ENCODE measurements at places on chromosomes 3 and 15.

GRCh38 chr15:55619783-55620182 lies 31.6 kb upstream of the PYGO1 start:
- no peak for DNase-seq

DNA sequence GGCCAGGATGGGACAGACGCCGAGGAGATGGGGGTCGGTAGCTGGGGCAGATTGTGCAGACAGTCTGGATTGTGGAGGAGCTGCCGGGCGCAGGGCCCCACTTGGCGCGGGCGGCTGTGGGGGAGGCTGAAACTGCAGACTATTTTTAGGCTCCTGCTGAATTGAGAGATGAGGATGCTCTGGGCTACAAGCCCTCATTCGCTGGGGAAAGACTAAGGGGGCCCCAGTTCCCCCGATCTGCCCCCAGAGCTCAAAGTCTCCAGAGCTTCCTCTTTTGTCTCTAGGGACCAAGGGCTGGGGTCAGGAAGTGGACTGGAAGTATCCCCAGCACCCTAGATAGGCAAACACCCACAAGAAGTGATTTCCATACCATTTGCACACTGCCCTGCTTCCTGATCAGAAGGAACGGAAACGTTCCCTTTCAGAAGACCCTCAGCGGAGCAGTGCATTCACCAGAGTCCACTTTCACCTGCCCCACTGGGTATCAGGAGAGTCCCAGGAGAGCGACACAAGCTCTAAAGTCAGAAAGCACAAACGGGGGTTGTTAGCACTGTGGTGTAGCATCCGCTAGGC lies 29.7 kb downstream of the SEMA7A start:
- no peak for DNase-seq

DNA sequence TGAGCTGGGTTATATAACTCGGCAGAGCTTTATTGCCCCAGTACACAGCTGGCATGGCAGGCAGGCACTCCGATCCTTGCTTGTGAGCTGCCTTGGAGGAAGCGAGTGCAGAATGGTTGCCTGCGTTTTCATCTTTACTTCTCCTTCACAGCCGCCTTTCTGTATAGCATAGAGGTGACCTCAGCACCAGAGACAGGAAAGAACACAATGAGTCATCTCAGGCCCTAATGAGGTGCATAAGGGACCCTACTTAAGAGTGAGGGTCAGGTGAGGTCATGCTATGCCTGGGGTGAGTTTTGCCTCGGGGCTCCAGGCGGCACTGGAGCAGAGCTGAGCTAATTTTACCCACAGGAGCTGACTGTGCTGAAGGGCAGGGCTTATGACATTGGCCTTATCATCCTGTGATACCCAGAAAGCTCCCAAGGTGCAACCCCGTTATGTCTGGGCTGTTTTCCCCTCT lies 43.5 kb downstream of the LPP start:
- no peak for DNase-seq

GRCh38 chr3:87073496-87074145 lies 82.7 kb upstream of the VGLL3 start:
- no peak for DNase-seq

DNA sequence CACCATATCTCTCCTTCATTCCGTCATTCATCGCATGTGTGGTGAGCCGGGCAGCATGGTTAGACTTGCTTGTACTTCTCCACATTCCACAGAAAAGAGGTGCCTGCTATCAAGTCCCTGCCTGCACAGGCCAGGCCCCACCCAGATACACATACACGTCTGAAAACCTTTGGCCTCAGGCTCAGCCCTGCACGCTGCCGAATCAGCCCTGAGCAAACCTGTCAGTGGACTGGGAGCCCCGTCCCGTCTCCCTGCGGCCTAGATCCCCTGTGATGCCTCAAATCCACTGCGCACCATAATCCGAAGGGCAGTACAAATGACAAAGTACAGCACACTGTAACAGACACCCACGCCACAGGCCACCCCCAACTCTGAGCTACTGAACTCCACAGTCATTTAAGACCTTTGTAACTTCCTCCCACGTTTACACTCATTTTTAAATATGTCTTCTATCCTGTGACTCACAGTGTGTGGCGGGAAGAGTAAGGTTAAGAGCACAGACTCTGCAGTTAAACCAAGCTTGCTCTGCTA lies 67.1 kb downstream of the MB21D2 start:
- DNase-seq: no peak

Data from frontal cortex (tissue), 4 donors.